ENCODE measurements at places on chromosomes 4 and X. TPM values are rescaled to one million over a fixed set of nuclear protein-coding genes. Genes with fewer than 3 reads are reported as not detected.

DNA sequence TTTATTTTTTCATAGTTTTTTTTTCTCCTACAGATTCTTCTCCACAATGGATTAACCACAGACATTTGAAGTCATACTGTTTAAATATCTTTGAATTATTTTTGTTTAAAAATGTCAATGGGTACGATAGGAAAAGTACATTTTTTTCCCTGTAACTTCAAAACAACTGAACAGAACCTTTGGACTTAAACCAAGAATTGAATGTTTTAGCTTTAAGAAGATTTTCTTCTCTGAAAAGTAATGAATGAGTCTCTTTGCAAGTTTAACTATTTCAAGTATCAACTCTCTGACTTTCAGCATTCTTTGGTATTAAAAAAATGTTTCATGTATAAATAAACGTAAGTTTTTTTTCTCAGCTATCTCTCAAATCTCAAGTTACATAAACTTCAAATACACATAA lies 364.3 kb downstream of the FBXO8 start:
- DNase-seq, result no peak

DNA sequence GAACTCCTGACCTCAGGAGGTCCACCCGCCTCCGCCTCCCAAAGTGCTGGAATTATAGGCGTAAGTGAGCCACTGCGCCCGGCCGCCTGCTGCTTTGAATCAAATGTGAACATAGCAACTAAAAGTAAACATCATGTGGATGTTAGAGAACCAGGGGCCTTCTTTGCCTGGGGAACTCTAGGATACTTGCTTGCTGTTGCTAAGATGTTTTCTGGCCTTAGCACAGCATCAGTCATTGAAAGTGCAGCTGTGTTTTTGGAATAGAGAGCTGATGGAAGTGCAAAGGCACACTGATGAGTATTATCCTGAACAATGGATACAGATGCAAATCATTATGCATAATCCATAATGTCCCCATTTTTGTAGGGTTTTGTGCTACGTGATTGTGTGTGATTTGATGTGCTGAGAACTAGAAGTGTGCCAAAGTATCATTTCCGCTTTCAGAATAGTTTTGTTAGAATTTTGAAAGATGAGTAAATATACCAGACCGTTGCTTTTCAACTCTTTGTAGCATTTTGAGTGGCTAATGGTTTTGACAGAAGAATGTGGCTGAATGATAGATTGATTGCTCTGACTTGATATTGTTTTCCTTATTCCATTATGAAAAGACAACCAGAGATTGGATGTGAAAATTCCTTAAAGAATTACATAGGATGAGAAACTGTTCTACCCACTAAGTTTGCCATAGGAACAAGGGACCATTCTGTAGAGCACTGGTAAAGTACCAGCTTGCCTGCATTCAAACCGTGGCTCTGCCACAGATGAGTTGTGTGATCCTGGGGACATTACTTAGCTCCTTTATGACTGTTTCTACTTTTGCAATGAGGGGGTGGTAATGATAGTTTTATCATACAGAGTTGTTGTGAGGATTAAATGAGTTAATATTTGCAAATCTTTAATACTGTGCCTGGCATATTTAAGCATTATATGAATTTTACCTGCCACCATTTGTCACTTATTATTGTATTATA lies 74.7 kb downstream of the REPS2 start:
- no peak for DNase-seq

DNA sequence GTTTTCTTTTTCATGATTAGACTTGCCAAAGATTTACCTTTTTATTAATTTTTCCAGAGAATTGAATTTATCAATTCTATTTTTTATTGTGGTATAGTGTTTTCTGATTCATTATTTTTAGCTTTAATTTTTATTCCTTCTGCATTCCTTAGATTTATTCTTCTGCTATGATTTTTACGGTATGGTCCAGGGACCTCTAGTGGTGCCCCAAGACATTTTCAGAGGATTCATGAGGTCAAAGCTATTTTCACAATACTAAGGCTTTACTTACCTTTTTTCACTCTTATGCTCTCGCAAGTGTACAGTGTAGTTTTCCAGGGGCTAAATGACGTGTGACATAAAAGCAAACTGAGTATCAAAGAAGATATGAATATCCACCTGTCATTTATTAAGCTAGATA lies 8.0 kb downstream of the RADX start:
- no peak for DNase-seq

- no peak for DNase-seq
Observed at GRCh38 chrX:39445336-39445735, 644.1 kb downstream of the MID1IP1 start.

GRCh38 chr4:10061650-10062415 lies 40.5 kb upstream of the SLC2A9 start:
- no peak for DNase-seq

- DNase-seq, result no peak
Observed at GRCh38 chrX:16589826-16590225, 60.1 kb upstream of the S100G start.

DNA sequence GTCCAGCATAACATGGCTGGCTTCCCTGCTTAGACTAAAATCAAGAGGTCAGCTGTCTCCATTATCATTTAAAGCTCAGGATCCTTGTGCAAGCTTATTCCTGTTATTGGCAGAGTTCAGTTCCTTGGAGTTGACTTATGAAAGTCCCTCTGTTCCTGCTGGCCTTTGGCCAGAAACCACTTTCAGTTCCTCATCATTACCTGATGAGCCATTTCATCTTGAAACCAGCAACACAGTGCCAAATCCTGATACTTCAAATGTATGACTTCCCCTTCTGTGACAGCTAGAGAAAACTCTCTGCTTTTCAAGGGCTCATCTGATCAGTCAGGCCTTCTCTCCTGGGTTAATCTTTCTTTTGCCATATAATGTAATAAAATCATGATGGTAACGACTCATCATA lies 110.6 kb upstream of the FSTL5 start:
- no peak for DNase-seq

DNA sequence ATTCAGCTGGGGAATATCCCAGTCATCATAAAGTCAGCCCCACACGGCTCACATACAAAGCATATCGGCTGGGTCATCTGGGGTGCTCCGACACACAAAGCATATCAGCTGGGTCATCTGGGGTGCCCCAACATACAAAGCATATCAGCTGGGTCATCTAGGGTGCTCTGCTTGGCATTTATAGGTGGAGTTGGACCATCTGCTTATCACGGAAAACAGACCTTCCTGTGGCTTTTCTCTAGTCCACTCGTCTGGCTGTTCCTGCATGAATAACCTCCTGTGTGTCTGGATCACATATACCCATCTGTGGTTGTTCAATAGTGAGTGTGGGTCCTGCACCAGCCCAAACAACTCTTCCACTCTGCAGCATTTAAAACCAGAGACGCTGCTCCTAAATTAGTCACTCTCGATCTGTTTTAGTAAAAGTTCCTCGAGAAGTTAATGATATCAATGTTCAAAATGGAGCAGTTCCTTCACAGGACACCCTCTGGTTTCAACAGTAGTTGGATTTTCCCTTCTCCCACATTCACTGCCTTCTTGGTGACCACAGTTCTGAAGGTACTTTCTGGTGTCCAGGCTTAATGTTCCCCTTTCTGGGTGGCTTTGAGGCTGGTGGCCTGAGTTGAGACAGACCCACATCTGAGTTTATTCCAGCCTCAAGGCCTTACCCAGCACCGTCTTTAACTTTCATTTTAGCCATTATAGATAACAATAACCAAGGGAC lies 70.0 kb upstream of the FRG1 start:
- DNase-seq, result no peak

DNA sequence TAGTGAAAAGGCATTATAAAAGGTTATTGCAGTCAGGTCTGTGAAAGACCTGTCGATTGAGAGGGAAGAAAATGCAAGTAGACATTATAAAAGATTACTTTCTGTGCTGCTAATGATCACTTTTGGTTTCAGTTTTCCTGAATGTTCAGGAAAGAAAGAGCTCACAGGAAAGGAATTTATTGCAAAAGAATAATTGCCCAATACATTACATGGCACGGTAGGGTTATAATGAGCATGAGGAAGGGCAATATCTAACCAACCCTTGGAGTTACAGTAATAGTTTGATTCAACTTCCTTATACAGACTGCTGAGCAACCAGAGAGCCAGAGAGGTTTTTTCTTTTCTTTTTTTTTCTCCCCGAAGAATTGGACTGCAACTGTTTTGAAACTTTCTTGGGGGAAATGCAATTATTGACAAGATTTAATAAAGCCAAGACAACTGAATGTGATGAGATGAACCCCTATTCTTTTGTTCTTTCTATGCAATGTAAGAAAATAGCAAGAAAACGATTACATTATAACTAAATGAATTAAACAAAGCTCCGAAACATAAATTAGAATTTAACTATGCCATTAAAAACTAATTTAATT lies 247.0 kb downstream of the C4orf33 start:
- no peak for DNase-seq

GRCh38 chr4:149766135-149766534 lies 49.5 kb downstream of the IQCM start:
- DNase-seq, result no peak

Gene DAPP1
- 0.73 TPM for total RNA-seq

Gene UGT2A1
- total RNA-seq, result not detected

Gene MAGEA4
- total RNA-seq, result not detected

Gene TMSB15C
- 0.19 TPM for total RNA-seq

Gene INPP4B
- total RNA-seq, result 12.1 TPM

Gene CNKSR2
- 0.95 TPM for total RNA-seq

Gene LEF1
- total RNA-seq, result 0.32 TPM

Measured in Right ventricle myocardium inferior (tissue), 1 donor.